ENCODE measurements at places on chromosomes 2 and 18.

DNA sequence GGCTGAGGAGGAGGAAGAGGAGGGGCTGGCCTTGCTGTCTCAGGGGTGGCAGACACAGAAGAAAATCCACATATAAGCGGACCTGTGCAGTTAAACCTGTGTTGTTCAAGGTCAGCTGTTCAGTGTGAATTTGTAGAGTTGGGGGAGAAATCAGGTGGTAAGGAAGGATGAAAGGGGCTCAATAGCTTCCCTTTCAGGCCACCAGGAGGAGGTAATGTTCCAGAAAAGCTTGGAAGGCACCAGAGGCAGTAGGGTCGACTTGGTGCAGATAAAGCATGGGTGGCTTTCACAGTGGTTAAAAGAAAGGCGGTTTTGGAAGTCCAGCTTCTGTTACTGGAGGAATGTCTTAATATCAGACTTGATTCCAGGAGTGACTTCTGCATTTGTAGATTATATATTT, 167.4 kb downstream of the THSD7B start:
- no peak for DNase-seq

- no peak for DNase-seq
Observed at GRCh38 chr18:55318951-55319441, 269.0 kb downstream of the TCF4 start.

DNA sequence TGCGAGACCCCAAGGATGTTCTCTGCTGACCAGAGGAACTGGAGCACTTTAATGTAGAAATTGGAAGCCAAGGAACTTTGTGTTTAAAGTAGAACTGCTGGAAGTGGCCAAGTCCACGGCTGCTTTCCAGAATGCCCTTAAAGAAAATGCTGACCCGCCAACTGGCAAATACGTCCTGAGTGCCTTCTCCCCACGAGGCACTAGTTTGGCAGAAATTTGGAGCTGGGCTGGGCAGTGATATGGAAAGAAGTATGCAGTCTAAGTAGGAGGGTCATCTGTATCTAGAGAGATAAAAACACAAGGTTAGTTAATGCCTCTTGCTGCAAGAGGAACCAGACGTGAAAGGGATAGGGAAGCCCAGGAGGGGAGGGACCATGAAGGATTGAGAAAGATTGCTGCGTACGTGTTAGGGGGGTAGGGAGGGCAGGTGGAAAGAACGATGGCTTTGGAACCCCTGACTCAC, 59.3 kb upstream of the RFX8 start:
- DNase-seq = no peak

- peak; percentile 36 for DNase-seq
Observed at GRCh38 chr2:43542285-43542933, 53.4 kb downstream of the THADA start.

DNA sequence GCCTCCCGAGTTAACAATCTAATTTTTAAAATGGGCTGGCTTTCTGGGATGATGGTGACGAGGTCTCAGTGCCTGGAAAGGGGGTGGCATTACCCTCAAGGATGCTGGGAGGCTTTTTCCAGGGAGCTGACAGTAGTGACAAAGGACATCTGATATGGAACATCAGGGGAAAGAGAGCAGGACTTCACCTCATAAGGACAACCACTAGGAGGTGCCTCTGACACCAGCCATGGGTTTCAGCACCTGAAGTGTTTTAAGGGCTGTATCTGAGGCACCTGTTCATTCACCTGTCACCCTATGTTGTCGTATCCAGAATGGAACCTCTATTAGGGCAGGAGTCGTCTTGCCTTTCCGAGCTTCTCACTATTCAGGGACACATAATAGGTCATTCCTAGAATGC, 10.8 kb downstream of the IL36B start:
- no peak for DNase-seq

GRCh38 chr2:119122663-119123062, 35.9 kb downstream of the C1QL2 start:
- DNase-seq = no peak

GRCh38 chr2:59974051-59974766, 579.2 kb downstream of the BCL11A start:
- DNase-seq = no peak

- DNase-seq = no peak
Observed at GRCh38 chr2:109690822-109691541, 76.8 kb downstream of the SOWAHC start.

GRCh38 chr2:158297606-158298005, 158.9 kb downstream of the CCDC148 start:
- no peak for DNase-seq

- peak; percentile 63 for DNase-seq
Observed at GRCh38 chr2:170812710-170813600, 3.7 kb upstream of the GAD1 start.

- peak; percentile 57 for DNase-seq
Observed at GRCh38 chr2:43224131-43224570, 2.3 kb downstream of the ZFP36L2 start.

- DNase-seq = no peak
Observed at GRCh38 chr2:28420722-28421121, 28.1 kb downstream of the FOSL2 start.

DNA sequence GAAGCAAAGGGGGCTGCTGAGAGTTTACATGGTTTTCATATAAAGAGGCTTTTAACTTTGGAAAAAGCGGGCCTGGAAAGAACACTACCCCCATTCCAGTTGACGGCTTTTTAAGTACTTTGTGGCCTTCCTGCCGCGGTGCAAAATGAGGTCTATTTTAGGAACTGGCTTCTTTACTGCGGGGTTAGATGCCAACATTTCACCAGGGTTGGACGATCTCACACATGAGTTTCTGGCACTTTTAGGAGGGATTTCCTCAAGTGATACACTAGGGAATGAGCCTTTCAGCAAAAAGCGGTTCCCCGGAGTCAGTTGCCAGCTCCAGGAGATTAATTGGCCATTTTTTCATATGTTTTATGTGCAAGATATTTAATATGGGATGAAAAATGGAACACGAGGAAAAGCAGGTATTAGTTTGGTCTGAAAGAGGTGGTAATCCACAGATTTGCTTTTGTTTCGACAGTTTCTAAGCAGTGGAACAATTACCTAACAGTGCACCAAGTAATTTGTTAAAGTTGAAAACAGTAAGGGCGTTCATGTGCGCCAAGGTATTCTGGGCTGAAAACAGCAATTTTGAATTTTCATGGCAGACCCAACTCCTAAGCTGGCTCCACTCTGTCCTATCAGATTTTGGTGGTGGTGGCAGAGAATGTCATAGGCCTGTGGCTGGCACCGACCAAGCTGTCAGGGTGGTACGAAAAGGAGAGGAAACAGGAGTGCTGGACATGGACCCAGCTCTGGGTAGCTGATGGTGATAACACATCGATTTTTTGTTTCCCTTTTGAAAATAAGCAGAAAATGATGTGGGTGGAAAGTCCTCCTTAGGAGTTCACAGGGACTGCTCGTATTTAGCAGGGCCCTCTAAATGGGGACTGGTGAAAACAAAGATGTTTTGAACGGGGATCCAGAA, 55.6 kb upstream of the FZD5 start:
- DNase-seq = no peak

DNA sequence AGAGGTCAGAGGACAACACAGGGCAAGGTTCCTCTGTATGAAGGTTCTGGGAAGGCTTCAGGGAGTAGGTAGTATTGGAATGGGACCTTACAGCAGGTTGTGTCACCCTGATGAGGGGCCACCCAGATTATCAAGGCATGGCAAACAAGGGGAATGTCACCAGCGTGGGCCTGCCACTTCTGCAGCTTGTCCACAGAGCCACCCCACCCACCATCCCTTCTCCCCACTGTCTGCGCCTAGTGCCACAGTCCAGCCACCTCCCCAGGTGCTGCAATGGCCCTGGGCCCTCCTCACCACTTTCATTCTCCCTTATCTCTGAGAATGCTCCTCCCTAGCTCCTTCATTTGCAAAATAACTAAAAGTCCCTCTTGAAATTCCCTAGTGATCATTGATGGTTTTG, 170.3 kb downstream of the TTC32 start:
- no peak for DNase-seq

GRCh38 chr2:38740851-38741731, 10.1 kb downstream of the SRSF7 start:
- no peak for DNase-seq

Measured in GM10248 (cell line).